ENCODE measurements at places on chromosomes 4 and X.
A peak's percentile ranks its signal among the peaks of the same experiment; 100 is the strongest.

GRCh38 chr4:124224256-124224655 is 488.3 kb downstream of the ANKRD50 start:
- no peak for DNase-seq

DNA sequence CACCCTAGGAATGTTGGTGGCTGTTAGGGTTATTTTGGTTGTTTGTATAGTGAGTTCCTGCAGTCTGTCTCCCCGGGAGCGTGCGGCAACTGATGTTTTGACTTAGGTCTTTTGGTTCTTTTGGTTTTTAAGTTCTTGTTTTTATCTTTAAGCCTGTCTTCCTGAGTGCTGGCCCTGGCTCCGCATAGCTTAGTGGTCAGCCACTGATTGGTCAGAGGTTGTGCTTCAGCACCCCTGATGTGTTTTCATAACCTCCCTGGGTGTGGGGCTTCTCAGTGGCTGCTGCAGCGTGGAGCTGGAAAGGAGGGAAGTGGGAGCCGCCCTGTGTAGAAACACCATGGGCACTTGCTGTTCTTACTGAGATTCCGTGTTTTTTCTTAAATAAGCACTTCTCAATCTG is 5.1 kb downstream of the PIGG start:
- DNase-seq: no peak

- no peak for DNase-seq
Observed at GRCh38 chr4:152072001-152072485, 311.2 kb upstream of the GATB start.

- no peak for DNase-seq
Observed at GRCh38 chr4:79875344-79875899, 197.6 kb downstream of the ANTXR2 start.

- DNase-seq: peak; percentile 57
Observed at GRCh38 chr4:56978750-56979303, at the start of gene POLR2B. Gene POLR2B, plus strand, starts transcription at chr4:56978896. Its CDS starts 90 bp downstream, at chr4:56978986.

DNA sequence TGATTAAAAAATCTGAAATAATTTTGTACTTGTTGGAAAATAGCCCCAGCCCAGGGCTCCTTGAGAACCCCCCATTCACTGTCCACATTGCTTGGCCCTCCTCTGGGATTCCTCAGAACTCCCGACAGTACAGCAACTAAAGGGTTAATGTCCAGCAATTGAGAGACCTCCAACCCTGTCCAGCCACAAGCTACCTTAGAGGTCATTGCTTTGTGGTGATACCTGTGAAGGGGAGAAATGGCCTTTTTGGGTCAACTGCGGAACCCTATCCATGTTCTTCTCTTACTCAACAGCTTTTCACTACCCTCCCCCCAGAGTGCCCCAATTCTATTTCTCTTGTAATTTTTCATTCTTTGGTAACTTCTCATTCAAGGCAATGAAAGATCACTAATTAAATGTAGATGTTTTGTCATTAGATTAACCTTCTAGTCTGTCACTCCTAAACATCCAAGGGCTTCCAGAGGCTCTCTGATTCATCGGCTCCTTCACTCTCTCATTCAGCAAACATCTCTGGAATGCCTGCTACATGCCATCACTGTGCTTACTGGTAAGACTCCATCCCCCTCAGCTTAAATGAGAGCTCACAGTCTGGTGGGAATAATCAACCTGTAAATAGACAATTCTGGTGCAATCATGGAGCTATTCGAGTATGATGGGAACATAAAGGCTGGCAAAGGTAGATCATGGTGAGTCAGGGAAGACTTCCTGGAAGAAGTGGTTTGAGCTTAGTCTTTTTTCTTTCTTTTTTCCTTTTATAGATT is 241.4 kb upstream of the PGRMC2 start:
- no peak for DNase-seq

DNA sequence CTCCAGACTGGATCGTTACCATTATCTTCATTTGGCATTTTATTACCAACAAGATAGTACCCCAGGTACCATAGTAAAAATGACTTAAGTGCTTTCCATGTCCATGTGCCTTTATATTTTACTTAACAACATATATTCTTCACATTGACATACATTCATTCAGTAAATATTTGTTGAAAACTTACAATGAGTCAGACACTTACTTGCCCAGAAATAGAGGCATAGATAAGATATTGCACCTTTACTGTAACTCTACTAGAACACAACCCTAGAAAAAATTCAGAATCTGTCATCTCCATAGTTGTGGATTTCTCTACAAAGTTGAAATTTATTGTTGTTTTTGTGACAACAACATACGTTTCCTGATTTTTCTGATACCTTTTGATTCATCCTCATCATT is 640.6 kb downstream of the RPA4 start:
- DNase-seq: no peak

DNA sequence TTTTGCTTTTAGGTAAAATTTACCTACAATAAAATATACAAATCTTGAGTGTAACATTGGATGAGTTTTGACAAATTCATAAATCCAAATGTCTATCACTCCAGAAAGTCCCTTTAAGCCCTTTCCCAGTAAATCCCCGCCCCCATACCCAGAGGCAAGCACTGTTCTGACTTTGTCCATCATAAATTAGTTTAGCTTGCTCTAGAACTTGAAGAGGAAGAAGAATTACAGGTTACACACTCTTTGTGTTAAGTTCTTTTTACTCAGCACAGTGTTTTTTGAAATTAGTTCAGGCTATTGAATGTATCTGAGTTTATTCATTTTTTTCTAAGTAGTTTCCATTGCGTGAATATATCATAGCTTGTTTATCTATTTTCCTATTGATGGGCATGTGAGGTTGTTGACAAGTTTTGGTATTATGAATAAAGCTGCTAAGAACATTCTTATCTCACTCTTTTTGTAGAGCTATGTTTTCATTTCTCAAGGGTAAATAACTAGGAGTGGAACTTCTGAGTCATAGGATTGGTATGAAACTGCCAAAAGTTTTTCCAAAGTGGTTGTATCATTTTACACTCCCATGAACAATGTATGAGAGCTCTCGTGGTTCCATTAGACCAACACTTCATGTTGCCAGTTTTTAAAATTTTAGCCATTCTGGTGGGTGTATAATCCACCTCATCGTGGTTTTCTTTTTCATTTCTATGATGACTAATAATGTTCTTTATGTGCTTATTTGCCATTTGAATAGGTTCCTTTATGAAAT is 22.4 kb upstream of the HPSE start:
- DNase-seq: no peak

- DNase-seq: no peak
Observed at GRCh38 chr4:125022855-125023501, 291.8 kb upstream of the FAT4 start.

GRCh38 chr4:156503119-156503518 is 468.5 kb downstream of the PDGFC start:
- DNase-seq: no peak

DNA sequence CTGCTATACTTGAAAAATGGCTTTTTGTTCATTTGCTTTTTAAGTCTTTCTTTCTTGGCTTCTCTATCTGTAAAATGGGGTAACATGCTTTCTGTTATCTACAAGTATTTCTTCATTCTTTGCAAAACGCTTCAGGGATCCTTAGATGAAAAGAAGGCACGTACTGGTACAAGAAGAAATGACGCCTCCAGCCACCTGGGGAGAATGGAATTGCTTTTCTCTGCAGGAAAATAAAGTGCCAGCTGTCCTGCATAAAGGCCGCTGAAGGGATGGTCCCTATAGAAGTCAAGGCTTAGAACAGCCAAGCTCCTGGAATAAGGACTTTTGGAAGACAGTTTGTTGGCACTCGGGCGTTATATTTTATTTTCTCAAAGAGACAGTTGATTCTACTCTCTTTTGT is 210.8 kb upstream of the RASGEF1B start:
- DNase-seq: no peak

- no peak for DNase-seq
Observed at GRCh38 chrX:132953354-132953753, 5.1 kb downstream of the HS6ST2 start.
